ENCODE measurements at places on chromosomes 7 and 10.

GRCh38 chr10:122113161-122113944, 124.4 kb downstream of the TACC2 start:
- DNase-seq = peak; percentile 86

DNA sequence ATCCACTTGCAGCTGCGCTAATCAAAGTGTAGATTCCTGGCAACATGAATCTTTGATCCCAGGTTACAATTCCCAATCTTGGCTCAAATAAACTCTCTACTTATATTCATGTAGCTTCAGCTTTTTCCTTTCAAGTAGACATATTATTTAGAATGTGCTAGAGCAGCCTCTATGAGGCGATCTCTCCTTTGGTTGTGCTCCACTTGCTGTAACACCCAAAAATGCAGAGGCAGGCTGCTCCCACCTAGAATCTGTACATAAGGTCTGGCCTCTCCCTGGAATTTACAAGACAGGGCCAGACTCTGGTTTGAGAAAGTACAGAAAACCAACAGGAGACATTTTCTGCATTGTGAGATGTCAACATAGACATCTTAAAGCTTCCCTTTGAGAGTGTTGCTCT, 23.1 kb downstream of the ZNF107 start:
- no peak for DNase-seq

GRCh38 chr10:1677307-1677939, 59.9 kb downstream of the ADARB2 start:
- DNase-seq = no peak

DNA sequence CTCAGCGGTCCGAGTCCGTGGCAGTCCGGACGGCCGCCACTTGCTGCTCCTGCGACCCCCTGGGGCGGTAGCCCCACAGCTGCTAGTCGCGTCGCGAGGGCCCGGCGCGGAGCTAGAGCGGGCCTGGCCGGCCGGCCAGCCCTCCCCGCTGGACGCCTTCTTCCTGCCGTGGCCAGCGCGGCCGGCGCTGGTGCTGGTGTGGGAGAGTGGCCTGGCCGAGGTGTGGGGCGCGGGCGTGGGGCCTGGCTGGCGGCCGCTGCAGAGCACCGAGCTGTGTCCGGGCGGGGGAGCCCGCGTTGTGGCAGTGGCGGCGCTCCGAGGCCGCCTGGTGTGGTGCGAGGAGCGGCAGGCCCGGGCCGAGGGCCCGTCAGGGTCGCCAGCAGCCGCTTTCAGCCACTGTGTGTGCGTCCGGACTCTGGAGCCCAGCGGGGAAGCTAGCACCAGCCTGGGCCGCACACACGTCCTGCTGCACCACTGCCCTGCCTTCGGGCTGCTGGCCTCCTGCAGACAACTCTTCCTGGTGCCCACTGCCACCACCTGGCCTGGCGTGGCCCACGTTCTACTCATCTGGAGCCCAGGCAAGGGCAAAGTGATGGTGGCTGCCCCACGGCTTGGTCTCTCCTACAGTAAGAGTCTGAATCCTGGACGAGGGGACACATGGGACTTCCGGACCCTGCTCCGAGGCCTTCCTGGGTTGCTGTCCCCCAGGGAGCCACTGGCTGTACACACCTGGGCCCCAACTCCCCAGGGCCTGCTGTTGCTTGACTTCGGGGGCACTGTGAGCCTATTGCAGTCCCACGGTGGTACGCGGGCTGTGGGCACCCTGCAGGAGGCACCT, 631 bp downstream of the HPS6 start:
- no peak for DNase-seq

GRCh38 chr7:5035276-5035675, 10.4 kb upstream of the RBAK start:
- no peak for DNase-seq

DNA sequence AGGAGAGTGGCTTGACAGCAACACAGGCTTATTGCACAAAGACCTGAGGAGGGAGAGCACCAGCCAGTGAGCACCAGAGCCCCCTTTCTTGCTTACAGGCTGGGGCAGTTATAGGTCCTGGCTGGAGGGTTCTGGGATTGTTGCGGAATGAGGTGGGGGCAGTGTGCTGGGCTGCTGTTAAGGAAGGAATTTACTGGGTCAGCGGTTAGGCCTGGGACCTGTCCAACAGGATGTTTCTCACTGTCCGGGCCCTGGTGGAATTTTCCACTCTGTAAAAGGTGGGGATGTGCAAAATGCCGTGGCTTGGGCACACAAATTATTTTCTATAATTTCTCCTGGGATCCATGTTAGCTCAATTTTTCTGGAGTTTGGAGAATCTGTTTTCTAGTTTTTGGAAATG, 757.3 kb downstream of the TYW1 start:
- DNase-seq = no peak

GRCh38 chr10:126108693-126109092, 212.3 kb downstream of the FANK1 start:
- no peak for DNase-seq

GRCh38 chr10:85614566-85614965, 752.0 kb downstream of the GRID1 start:
- no peak for DNase-seq

- no peak for DNase-seq
Measured at GRCh38 chr7:158394936-158395335, 192.7 kb downstream of the PTPRN2 start.

GRCh38 chr7:145212050-145212449, 376.2 kb upstream of the TPK1 start:
- no peak for DNase-seq

DNA sequence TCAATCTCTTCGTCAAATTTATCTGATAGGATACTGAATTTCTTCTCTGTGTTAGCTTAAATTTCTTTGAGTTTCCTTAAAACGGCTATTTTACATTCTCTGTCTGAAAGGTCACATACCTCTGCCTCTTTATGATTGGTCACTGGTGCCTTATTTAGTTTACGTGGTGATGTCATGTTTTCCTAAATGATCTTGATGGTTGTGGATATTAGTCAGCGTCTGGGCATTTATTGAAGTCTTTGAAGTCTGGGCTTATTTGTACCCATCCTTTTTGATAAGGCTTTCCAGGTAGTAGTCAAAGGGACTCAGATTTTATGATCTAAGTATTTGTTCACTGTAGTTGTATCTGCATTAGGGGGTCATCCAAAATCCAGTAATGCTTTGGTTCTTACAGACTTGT, 1407.5 kb upstream of the LRRTM3 start:
- no peak for DNase-seq

DNA sequence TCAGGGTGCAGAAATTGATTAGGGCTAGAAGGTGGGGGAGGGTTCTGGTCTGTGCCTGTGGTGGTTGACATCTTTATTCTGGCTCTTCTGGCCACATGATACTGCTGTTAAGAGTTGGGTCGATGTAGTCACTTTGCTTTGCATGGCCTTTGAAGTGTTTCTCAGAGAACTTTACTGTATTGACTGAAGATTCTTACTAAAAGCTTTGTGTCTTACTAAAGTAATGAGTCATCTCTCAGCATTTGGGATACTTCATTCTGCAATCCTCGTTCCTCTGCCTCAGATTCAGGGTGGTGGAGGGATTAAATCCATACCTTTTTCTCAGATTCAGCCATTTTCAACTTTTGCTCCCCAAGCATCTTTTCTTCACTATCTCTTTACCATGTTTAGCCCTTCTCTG, 38.6 kb downstream of the STEAP4 start:
- DNase-seq = no peak

GRCh38 chr7:149878523-149878921, 4.8 kb downstream of the ATP6V0E2 start:
- no peak for DNase-seq

- no peak for DNase-seq
Measured at GRCh38 chr10:109732254-109732965, 190.9 kb downstream of the XPNPEP1 start.

DNA sequence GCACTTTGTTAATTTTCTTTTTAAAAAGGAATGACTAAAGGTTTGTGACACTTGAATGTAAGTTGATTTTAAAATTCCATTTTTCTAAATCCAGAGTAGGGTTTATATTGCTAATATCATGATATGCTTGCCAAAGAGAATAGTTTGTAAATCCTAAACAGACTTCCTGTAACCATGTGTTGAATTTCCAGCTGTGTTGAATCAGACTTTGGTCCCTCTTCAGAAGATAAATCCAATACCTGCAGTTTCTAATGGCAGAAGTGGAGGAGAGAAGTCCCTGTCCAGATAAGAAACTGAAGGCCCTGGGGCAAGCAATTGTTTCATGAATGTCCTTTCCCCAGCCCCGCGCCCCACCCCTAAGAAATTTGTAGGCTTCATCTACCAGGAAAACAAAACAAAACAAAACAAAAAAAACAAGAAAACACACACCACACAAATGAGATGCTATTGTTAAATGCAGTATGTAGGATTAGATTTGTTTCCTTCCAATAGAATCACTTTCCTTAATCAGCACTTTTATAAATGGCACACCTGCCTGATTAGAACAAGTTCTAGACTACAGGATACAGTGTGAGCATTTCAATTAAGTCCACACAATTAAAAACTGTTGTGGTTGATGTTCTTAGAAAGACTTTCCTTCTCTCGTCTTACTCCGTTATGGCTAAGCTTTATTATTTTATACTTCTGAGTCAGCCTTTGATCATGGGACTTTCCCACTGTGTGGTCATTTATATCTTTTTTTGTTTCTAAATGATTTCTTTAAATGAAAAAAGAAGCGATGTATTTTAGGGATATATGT, 122.8 kb downstream of the KAT6B start:
- DNase-seq = no peak

- DNase-seq = peak; percentile 89
Measured at GRCh38 chr7:73992101-73992562, 35.8 kb upstream of the ELN start.

All from right atrium auricular region (tissue), 2 donors.